GM20000 (cell line): ENCODE measurements at places on chromosomes 16 and 17.

GRCh38 chr16:19885451-19886072 is 914 bp upstream of the GPRC5B start:
- DNase-seq = no peak

- no peak for DNase-seq
These were observed 4.7 kb downstream of the SERPINF1 start for GRCh38 chr17:1766382-1767135.

DNA sequence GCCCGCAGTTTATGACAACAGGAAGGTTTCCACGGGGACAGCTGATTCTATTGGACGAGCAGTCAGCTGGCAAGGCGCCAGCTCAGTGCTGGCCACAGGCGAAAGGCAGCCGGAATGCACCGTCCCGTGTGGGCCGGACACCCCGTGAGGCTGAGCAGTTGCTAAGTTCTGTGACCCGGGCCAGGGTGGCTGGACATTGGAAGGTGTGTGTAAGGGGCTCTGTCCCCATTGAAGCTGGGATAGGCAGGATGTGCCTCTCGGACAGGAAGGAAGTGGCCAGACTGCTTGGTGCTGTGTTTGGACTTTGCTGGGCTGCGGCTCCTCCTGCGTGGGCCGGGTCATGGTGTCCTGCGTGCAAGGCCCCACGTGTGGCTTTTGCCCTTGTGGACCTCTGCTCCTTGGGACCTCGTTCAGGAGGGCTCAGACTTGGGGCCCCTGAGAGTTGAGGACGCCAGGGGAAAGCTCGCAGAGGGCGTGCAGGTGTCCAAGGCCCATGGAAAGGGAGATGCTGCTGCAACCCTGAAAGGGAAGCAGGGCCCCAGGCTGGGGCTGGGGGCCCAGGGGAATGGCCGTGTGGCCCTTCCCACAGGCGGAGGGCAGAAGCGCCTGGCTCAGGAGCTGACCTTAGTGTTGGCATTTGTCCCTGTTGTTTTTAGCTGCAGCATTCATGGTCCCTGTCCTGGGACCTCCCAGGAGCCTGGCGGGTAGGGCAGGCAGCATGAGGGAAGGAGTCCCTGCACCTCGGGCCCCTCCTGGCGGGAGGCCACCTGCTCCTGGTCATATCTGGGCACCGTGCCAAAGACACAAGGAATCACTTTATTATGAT is 10.0 kb downstream of the BAIAP2 start:
- DNase-seq = no peak

DNA sequence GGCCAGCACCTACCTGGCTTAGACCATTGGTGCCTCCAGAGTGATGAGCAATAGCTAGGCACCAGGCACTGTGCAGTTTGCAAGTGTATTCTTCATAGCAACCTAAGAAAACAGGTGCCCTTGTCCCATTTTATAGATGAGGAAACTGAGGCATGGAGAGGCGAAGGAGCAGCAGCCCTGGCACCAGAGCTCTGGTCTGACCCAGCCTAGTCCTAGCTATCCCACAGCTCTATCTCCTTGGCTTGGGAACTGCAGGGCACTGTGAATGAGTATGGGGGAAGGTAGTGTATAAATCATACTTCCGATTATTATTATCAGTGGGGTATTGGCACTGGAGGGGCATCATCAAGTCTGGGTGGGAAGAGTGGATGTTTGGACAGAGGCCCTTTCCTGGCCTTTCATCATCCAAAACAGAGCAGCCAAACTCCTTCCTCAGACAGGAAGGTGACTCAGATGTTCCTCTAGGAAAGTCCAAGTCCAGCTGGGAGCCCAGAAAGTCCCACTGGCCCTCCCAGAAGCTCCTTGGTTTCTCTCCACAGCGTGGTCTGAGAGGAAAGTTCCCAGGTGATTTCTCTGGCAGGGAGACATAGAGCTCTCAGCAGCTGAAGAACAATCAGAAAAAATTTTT is 32.0 kb upstream of the PLLP start:
- DNase-seq = no peak

DNA sequence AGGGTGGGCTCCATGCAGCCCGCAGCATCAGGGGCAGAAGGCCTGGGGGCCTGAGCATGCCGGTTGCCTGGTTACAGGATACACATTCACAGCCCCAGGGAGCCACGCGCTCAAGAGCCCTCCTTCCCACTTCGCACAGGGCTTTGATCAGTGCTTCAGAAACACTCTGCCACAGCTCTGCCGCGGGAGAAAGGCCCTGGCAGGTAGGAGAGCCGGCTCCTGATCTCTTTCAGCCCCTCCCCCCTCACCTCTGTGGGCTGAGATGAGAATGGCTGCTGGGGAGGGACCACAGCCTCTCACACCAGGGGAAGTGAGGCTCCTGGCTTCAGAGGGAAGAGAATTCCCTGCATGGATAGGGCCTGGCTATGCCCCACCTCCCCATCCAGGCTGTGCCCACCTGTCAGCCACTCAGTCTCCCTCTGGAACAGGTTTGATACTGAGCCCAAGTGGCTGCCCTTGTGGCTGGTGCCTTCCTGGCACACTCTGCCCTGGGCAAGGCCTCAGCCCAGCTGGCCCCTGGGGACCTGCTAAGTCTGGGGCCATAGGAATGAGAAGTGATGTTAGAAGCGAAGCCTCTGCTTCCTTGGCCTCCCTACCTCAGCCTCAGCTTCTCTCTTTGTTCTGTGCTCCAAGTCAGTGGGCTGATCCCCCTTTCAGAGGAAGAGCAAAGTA is 8.6 kb downstream of the DOK4 start:
- no peak for DNase-seq

DNA sequence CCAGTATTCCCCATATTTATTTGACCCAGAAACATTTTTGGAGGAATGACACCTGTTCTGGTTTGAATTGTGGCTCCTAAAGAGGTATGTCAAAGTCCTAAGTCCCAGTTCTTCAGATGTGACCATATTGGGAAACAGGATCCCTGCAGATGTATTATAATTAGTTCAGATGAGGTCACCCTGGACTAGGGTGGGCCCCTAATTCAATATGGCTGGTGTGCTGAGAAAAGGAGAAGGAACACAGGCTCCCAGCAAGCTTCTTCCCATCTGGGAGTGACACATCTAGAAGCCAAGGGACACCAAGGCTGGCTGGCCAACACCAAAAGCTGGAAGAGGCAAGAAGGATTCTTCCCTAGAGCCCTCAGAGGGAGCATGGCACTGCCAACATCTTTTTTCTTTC is 3.8 kb upstream of the GCSH start:
- DNase-seq = no peak

DNA sequence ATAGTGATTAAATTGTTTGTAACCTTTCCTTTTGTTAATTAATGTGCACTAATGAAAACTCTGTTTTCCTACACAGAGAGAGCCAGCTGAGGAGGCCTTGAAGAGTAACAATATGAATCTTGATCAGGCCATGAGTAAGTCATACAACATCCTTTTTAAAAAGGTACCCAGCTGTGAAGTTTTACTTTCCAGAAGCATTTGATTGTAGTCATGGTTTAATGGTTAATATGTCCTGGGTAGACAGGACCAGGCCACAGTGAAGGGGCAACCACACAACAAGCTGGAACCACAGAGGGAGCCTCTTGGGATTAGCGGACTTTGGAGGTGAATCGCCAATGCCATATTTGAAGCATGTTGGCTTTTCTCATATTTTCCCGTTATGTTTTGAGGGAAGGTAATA is 55.6 kb downstream of the TMC6 start:
- DNase-seq = no peak

- no peak for DNase-seq
These were observed 11.2 kb upstream of the ASGR1 start for GRCh38 chr17:7190276-7190917.
